ENCODE measurements at places on chromosomes 16 and 17. TPM values are rescaled to one million over a fixed set of nuclear protein-coding genes. Genes with fewer than 3 reads are reported as not detected.

The ERI2 gene
- 16.9 TPM for total RNA-seq

The AOC3 gene
- total RNA-seq: under 0.01 TPM

The MRTFB gene
- 8.8 TPM for total RNA-seq

The MINK1 gene
- total RNA-seq: 19.1 TPM

The MYLK3 gene
- 0.30 TPM for total RNA-seq

Data from epithelial cell of umbilical artery (primary cell).